Transverse colon (tissue), 4 donors: ENCODE measurements at places on chromosomes 5 and 9. TPM values are rescaled to one million over a fixed set of nuclear protein-coding genes. Genes with fewer than 3 reads are reported as not detected.

- no peak for DNase-seq
- H3K27me3 ChIP-seq = no peaks in the 10 kb centered on the region
- H3K27ac ChIP-seq = no peak overlapping the region
- no peaks in the 10 kb centered on the region for H3K4me1 ChIP-seq
- no peaks in the 10 kb centered on the region for H3K36me3 ChIP-seq
- no peak overlapping the region for H3K4me3 ChIP-seq
Measured at GRCh38 chr9:4537581-4537980, 47.3 kb downstream of the SLC1A1 start.

- H3K36me3 ChIP-seq = no peaks in the 10 kb centered on the region
- H3K4me3 ChIP-seq = no peak overlapping the region
Measured at GRCh38 chr5:39624268-39624886, 199.6 kb upstream of the DAB2 start.

- H3K4me3 ChIP-seq = no peak overlapping the region
- no peak overlapping the region for H3K27ac ChIP-seq
- peak; percentile 30 for DNase-seq
- H3K4me1 ChIP-seq = no peaks in the 10 kb centered on the region
- no peaks in the 10 kb centered on the region for H3K27me3 ChIP-seq
Measured at GRCh38 chr9:85900504-85901201, 40.3 kb upstream of the NAA35 start.

DNA sequence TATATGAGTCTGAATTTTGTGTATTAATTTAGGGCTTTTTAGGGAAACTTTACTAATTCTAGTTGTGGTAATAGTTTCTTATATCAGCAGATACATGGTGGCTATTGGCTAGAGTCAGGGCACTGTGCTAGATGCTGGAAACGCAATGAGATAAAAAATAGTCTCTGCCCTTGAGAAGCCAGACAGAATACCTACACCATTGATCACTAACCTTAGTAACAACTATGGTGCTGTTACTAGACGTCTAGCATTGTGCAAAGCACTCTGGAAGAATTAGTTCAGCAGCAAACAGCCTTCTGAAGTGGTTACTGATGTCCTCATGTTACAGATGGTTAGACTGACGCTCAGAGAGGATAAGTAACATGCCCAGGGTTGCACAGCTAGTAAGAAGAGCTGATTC lies 61.8 kb downstream of the GDA start:
- no peaks in the 10 kb centered on the region for H3K36me3 ChIP-seq
- H3K27me3 ChIP-seq = no peaks in the 10 kb centered on the region
- DNase-seq = no peak
- no peaks in the 10 kb centered on the region for H3K4me1 ChIP-seq
- H3K27ac ChIP-seq = no peak overlapping the region
- no peak overlapping the region for H3K4me3 ChIP-seq

DNA sequence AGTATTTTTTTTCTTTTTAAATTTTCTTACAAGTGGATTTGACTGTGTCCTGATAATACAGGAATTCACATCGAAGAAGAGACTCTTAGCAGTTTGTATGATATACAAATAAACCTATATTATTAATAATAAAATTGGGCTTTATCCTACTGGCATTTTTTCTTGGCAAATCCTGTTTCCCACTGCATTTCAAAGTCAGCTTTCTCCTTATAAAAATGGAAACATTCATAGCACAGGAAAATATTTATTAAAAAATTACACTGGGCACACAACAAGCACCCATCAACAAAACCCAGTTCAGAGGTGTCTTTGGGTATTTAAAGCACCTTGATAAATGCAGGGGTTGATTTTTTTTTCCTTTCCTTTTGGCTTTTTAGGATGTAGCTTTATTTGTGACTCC lies 200.9 kb downstream of the MEF2C start:
- H3K4me1 ChIP-seq = peaks cover 16% of the 10 kb centered on the region
- peaks cover 100% of the 10 kb centered on the region for H3K27me3 ChIP-seq
- H3K27ac ChIP-seq = no peak overlapping the region
- H3K4me3 ChIP-seq = no peak overlapping the region

OLFML2A gene
- total RNA-seq = 9.4 TPM

GRCh38 chr5:180467989-180468731 lies 26.0 kb upstream of the CNOT6 start:
- H3K4me3 ChIP-seq = no peak overlapping the region
- no peaks in the 10 kb centered on the region for H3K36me3 ChIP-seq
- H3K27ac ChIP-seq = no peak overlapping the region
- H3K27me3 ChIP-seq = peaks cover 5% of the 10 kb centered on the region
